ENCODE measurements at places on chromosomes 2 and 18. TPM values are rescaled to one million over a fixed set of nuclear protein-coding genes. Genes with fewer than 3 reads are reported as not detected.

DNA sequence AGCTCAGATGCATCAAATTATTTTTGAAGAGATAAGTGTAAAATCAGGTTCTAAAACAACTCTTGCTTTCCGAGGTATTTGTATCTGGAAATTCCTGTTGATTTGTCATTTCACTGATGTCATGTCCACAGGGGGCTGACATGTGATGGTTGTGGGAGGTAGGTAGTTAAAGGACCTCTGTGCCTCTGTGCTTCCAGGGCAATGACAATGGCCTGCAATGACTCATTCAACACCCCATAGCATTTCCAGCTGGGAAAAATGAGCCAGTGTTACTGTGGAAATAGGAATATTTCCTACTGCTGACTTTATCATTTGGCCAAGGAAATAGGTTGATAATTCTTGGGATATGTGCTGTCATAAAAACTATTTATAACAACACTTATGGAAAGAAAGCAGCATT, 86.2 kb upstream of the CCDC195 start:
- DNase-seq: no peak

- no peak for DNase-seq
Observed at GRCh38 chr2:112637289-112637660, 8.5 kb upstream of the SLC20A1 start.

DNA sequence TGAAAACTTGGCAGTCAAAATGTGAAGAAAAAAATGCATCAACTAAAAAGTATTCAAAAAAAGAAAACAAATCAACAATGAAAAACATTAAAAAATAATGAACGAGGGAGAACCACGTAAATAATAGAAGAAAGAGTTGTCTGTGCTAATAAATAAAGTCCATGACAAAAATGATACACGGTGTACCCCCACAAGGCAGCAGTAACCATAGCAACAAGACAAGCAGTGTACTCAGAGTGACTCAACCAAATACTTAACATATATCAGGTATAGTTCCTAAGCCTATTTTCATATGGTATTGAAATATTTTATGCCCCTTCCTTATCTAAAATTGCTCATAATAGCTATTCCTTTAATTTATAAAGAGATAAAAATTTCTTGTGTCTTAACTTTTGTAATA, 162.3 kb upstream of the TMEM200C start:
- DNase-seq: no peak

DNA sequence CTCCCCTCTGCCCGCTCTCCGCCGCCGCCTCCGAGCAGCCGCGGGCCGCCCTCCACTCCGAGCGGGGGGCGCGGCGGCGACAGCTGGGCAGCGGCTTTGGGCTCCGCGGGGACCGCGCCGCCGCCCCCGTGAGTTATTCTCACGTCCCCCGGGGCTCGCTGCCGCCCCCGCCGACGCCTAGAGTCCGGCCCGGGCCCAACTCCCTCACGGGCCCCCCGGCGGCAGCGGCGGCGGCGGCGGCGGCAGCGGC, 645 bp downstream of the MIB1 start:
- DNase-seq: no peak

- no peak for DNase-seq
Observed at GRCh38 chr18:7417727-7418126, 149.4 kb upstream of the PTPRM start.

DNA sequence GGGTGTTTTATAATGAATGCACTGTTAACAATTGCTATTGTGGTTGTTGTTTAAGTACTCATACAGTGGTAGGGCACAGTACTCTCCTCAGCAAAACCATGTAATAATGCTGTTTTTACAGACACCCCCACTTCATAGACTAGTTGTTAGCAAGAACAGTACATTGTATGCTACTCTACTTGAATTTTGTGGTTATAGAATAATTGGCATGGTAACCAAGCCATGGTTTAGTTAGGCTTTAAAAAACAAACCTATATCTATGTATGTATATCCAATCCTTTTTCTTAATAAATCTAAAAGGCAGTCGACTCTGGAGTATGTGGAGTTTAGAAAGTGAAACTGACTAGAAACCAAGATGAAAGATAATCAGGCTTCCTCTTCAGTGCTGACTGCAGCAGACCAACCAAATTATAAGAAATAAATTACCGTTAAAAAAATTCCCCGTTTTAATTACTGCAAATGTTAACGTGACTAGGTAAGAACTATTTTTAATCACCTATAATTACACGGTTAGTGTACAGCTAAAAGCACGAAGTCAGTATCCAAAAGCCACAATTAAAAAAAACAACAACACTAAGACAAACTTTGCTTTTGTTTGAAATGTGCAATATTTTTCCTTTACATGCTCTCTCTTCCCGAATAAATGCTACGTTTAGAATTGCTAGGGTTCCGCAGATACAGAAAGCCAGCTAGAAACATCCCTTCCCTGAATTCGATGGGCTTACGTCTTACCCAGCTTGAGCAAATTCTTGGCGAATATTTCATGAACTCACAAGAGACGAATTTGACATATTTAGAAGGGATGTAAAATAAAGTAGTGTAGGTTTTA, 113.3 kb upstream of the SERTAD2 start:
- DNase-seq: no peak

DNA sequence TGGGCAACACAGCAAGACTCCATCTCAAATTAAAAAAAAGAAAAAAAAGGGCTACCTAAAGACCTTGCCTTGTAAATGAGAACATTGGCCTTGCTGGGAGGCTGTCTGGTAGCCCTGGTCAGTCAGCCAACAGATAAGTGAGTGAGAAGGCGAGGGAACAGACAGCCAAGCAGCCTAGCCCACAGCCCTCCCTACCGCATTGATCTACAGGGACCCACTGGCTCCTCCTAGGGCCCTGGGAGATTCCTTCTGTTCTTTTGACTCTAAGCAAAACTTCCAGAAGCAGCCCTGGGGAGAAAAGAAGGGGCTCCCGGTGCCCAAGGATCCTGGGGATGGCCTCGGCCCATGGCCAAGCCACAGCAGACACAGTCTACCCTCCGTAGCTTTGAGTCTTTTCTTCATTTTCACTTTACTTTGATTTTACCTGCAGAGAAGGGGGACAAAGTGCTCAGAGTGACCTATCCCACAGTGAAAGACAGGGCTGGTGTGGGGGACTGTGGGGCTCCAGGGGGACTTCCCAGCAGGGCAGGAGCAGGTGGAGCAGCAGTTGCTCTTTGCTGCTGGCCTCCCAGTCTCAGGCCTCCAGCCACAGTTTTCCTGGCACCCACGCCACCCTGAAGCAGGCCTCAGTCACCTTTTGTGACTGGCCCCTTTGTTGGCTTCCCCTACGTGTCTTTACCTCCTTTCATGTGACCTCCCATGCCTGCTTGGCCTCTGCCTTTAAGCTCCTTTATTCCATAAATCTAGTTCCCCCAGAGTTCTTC, 5.1 kb downstream of the CEP68 start:
- DNase-seq: no peak

GRCh38 chr2:16204886-16205620, 264.7 kb downstream of the MYCN start:
- no peak for DNase-seq

- DNase-seq: no peak
Observed at GRCh38 chr2:109385506-109385905, 228.3 kb downstream of the SEPTIN10 start.

DNA sequence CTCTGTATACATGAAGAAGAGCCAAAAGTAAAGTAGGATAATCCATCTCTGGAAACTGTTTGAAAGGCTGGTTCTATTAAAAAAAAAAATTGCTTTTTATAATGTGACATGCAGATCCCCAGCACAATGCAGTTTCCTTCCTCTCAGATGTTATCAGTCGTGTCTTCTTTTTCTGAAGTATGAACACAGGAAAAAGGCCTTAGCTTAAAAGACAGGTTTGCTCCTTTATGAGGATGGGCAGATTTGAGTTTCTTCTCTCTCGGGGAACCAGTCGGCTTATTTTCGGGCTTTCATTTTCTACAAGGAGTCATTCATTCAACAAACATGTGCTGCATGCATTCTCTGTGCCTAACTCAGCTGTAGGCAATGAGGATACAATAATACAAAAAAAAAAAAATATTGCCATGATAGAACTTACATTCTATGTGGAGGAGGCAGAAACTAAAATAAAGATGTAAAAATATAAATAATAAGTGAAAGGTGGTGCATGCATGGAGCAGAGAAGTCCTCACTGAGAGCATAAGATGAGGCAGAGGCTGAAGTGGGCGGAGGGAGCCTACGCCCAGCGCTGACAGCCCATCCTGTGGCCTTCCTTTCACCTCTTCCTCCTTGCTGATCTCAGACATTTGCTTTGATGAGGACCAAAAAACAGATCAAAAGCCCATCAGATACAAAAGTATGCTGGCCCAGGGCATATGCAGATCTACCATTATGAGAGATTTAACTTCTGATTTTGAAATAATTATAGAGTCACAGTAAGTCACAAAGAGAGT, at the start of gene CD226:
Gene CD226, minus strand, starts transcription at position 513 of the 773 bp plus-strand sequence. Its CDS starts 467 bp downstream, at position 46.
- DNase-seq: no peak

DNA sequence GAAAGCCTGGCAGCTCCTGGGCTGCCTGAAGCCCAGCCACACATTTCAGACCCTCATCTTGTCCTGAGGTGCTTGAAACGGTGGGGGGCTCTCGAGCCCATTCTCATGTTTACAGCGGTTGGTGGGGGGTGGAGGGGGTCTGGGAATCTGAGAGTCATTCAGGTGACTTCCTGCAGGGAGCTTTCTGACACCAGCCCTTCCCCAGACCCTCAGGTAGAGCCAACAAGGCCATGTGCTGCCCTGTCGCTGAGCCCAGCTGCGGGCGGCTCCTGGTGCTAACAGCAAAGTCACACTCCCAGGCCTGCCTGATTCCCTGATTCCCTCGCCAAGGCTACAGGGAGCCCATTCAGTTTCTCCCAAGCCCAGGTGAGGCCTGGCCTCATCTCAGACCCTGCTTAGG, 324.9 kb upstream of the MEX3C start:
- no peak for DNase-seq

DNA sequence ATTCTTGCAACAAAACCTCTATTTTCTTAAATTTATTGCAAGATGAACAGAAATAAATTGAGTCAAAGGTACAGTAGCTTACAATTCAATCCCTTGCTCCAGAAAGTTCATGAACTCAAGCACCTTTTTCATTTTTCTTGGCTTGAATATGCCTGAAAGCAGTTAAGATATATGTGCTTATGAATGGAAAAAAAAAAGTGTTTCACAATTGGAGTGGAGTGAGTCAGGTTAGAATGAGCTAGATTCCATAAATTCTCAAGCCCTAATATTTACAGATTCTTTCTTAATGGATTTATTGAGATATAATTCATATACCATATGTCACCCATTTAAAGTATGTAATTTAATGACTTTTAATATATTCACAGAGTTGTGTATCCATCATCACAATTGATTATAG, 39.6 kb upstream of the NEMP2 start:
- no peak for DNase-seq

GRCh38 chr2:120108749-120109148, 95.9 kb downstream of the EPB41L5 start:
- DNase-seq: no peak

DNA sequence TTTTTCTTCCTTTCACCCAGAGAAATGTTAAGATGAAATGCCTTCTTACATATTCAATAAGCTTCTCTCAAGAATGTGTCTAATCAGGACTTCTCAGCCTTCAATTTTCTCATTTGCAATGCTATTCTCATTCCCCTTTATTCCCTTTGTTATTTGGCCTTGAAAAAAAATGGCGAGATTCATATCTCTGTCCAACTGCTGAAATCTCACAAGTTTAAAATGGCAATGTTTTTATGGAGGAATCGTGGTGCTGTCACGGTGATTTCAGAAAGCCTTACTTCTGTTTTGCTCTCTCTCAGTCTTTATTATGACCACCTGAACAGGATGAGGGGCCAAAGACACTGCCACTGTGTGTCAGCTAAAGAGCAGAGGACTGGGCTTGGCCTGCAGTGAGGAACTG, 928.5 kb downstream of the DCC start:
- DNase-seq: no peak

NT5C1B gene
- total RNA-seq: not detected

INHA gene
- total RNA-seq: 0.51 TPM

ZEB2 gene
- 301 TPM for total RNA-seq

FN1 gene
- 4,393 TPM for total RNA-seq

SCYGR4 gene
- not detected for total RNA-seq

COL4A3 gene
- total RNA-seq: 11.4 TPM

UGT1A10 gene
- total RNA-seq: not detected

TEKT4 gene
- total RNA-seq: not detected

BOLL gene
- not detected for total RNA-seq

LCT gene
- total RNA-seq: not detected

HNMT gene
- total RNA-seq: 35.8 TPM

BMP10 gene
- total RNA-seq: not detected

Measured in aorta (tissue), 5 donors.